ENCODE measurements at places on chromosomes 1 and 21. TPM values are rescaled to one million over a fixed set of nuclear protein-coding genes. Genes with fewer than 3 reads are reported as not detected.

DNA sequence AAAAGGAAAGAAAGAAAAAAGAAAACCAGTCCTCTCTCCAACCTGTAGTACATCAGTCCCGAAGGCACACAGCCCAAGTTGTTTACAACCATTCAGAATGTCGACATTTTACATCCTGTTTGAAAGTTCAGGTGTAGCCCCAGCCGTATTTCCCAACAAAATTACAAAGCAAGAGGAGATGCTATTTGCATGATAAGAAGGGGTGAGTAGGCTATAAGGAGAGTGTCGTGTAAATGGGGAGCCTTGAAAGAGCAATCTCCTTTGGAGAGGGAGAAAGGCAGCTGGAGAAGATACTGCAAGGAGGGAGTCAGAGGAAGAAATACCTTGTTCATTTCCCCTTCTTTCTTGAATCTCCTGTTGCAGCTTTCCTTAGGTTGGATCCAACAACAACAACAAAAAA, 35.5 kb upstream of the DENND1B start:
- no peak for DNase-seq

DNA sequence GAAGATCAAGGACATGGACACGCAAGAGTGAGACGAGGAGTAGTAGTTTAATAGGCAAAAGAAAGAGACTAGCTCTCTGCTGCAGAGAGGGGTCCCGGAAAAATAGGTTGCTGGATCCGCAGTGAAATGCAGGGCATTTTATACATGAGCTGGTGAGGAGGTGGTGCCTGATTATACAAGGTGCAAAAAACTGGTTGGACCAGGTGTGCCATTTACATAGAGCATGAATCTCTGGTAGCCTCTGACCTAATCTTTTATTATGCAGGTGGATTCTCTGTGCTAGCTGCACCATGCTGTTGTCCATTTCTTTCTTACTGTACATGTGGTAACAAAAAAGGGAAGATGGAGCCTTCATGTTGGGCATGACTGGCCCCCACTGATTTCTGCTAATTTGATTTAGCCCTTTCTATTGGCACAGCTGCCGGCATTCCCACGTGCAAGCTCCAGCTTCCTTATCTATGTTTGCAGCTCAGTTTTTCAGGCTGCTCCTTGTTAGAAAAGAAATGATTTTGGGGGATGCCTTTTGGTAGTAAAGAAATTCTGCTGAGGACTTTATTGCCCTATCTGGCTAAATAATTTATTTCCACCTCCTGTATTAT, 548.1 kb downstream of the BRINP3 start:
- peak; percentile 67 for DNase-seq

- no peak for DNase-seq
Measured at GRCh38 chr1:197955486-197956394, 38.6 kb downstream of the LHX9 start.

DNA sequence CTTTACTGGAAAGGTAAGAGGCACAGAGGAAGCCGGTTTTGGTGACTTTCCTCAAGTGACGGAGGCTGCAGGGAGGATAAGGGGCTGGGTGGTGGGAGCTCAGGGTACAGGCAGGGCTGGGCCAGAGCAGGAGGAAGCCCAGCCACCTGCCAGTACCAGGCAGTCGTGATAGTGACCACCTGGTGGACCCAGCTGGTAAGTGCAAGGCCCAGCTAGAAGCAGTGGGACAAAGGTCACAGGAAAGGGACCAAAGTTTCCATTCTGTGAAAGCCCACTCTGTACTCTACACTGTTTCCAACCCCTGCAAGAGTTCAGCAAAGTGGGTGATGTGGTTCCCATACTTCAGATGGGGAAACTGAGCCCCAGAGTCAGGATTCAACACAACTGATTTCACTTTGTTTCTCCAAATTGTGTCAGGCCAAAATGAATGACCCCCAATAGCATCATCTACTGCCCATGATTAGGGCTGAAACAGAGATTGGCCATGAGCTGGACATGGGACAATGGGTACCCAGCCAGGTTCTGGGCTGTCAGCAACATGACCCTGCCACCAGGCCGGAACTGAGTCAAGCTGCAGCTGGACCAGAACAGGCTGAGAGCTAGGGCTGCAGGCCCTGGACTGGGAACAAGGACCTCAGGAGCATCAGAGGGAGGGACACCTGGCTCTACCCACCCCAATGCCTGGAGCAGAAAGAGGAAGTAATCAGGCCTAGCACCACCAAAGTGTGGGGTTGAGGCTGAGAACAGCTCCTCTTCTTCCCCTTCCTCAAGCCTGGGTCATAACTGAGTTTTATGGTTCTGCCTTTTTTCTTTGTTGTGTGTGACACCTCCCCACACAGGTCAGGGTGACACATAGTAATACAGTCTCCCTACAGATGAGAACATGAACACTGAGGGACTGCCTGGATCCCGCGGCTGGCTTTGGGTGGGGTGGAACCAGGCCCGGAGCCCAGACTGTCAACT, 50.2 kb downstream of the KCNN3 start:
- DNase-seq, result peak; percentile 47

DNA sequence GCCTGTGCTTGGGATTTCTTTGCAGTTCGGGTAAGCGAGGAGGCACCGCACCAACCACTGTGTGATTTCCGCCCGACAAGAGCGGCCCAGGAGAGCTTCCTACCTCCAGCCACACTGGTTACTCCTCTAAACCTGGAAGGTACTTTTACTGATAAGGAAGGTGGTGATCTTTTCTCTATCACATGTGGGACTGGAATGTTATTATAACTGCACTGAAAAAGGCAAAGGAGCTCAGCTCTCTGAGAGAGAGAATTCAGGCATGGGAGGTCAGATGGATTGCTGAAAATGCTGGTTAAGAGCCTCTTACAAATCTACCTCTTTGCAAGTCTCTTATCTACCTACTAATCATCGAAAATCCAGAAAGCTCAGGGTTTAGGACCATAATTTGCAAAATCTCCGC, 7.7 kb upstream of the KCNE1 start:
- no peak for DNase-seq

DNA sequence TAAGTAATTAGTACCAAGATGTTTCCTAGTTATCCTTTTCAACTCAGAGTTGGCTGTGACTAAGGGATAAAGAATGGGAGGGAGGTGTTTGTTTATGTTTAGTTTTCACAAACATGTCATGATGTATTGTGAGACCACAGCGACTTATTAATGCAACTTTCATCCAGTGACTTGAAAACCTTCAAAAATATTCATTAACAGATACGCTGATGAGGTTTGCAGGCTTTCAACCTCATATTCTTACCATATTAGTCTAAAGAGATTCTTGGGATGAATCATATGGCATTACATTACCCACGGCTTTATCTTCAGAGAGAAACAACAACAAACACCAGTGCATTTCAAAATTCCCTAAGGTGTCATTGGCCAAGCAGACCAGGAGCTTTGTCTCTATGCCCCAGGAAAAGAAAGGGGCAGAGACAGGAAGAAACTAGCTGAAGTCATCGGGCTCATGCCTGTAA, 36.4 kb downstream of the PALMD start:
- no peak for DNase-seq

- DNase-seq, result no peak
Measured at GRCh38 chr1:164598719-164599118, 39.7 kb downstream of the PBX1 start.

- DNase-seq, result no peak
Measured at GRCh38 chr1:50898773-50899172, 61.3 kb downstream of the FAF1 start.

- no peak for DNase-seq
Measured at GRCh38 chr1:38296047-38296446, 249.5 kb upstream of the POU3F1 start.

DNA sequence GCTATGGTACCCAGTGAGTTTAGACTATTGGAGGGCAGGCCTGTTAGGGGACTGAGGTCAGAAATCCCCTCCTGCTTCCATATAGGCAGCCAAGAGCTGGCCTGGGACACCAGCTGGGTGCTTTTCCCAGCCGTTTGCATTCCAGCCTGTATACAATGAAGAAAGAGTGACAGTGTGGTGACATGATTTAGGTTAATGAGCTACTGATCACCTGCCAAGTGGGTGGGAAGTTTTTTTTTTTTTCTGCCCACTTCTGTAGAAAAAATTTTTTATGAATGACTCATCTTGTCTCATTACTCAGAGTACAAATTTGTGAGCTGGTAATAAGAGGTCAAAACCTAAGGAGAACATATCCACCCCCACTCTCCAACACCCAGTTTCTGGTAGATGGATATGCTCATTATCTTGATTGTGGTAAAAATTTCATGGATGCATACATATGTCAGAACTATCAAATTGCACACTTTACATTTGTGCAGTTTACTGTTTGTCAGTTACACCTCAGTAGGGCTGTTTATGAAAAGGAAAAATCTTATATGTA, 16.4 kb upstream of the CGN start:
- peak; percentile 87 for DNase-seq

- no peak for DNase-seq
Measured at GRCh38 chr1:237834048-237834447, 56.7 kb downstream of the ZP4 start.

DNA sequence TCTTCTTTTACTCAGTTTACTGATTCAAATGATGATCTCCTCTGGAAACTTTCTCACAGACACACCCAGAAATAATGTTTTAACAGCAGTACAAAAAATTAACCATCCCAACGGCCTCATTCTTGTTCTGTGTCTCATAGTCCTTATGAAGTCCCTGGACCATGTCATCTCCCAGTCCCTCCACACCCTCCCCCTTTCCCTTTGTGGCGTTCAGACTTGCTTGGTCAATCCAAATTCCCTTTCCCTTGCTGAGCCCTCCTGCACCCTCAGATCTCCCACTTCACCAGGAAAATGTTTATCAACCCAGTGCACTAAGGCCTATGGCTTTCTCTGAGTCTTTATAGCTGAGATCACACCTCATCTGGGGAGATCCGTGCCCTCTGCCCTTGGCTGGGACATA, 85.9 kb downstream of the CENPF start:
- no peak for DNase-seq

DNA sequence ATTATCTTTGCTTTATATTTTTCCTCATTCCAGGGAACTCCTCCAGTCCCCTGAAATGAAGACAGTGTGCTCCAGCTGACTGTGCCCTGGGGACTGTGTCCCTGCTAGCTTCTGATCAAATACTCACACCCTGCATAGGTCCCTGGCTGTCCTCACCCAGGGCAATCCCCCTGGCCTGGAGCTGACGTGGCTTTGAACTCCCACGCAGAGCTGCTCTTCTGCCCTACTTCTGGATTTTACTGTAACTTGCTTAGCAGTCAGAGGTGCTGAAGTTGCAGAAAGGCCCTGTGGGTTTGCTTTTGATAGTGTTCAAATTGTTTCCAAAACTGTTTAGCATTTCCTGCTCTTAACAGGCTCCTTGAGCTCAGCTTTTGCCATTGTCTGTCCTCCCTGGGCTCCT, 186.5 kb downstream of the FASLG start:
- no peak for DNase-seq

GRCh38 chr1:75492011-75492410, 118.9 kb downstream of the SLC44A5 start:
- DNase-seq, result no peak

DNA sequence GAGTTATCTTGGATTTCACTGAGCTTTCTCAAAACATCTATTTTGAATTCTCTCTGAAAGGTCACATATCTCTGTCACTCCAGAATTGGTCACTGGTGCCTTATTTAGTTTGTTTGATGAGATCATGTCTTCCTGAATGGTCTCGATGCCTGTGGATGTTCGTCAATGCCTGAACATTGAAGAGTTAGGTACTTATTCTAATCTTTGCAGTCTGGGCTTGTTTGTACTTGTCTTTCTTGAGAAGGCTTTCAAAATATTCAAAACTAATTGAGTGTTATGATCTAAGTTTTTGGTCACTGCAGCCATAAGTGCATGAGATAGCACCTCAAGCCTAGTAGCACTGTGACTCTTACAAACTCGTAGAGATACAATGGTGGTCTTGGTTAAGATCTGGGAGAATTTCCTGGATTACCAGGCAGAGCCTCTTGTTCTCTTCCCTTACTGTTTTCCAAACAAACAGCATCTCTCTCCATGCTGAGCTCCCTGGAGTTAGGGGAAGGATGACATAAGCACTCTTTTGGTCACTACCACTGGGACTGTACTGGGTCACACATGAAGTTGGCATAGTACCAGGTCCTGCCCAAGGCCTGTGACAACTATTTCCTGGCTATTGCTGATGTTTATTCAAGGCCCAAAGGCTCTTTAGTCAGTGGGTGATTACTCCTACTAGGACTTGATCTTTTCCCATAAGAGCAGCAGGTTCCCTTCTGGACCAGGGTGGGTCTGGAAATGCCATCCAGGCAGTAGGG, 25.6 kb downstream of the SLC22A15 start:
- no peak for DNase-seq

DNA sequence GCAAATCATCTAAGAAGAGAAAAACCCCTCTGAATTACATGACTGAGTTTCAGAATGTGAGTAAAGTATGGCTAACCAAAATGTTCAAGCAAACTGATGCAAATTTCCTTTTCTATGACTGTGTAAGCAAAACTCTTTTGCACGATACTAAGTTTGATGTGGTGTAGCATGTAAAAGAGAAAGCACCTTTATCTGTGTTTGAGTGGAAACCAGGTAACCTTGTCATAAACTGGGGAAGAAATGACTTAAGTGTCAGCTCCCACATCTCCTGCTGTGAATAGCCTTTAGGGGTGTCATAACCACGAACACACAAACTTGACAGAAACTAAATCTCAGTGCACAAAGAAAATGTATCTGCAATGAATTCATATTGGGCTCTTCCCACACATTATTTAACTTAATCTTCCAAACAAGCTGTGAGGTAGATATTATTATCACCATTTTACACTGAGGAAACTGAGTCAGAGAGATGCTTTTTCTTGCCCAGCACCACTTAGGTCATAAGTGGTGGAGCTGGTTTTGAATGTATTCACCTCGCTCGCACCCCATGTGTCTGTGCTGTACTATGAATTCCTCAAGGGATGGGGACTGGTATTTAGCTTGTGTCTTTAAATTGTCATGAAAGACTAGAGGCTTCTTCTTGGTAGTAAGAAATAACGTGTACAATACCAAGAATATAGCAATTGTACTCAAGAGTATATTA, 32.9 kb upstream of the IL12RB2 start:
- no peak for DNase-seq

SLC1A7 gene
- 3.1 TPM for total RNA-seq

OLFML2B gene
- total RNA-seq, result not detected

NBPF4 gene
- total RNA-seq, result not detected

CFHR5 gene
- total RNA-seq, result not detected

CLCA2 gene
- not detected for total RNA-seq

SH2D1B gene
- total RNA-seq, result not detected

NHLH1 gene
- not detected for total RNA-seq

CAMK2N1 gene
- total RNA-seq, result 17.0 TPM

Measured in HT-29 (cell line).